ENCODE measurements at places on chromosomes 4 and X.

GRCh38 chr4:93216646-93217045 is 611.9 kb upstream of the ATOH1 start:
- DNase-seq, result no peak

- DNase-seq, result no peak
Measured at GRCh38 chr4:186887291-186887700, 163.6 kb upstream of the FAT1 start.

- no peak for DNase-seq
Measured at GRCh38 chr4:145815626-145816025, 123.0 kb downstream of the ZNF827 start.

DNA sequence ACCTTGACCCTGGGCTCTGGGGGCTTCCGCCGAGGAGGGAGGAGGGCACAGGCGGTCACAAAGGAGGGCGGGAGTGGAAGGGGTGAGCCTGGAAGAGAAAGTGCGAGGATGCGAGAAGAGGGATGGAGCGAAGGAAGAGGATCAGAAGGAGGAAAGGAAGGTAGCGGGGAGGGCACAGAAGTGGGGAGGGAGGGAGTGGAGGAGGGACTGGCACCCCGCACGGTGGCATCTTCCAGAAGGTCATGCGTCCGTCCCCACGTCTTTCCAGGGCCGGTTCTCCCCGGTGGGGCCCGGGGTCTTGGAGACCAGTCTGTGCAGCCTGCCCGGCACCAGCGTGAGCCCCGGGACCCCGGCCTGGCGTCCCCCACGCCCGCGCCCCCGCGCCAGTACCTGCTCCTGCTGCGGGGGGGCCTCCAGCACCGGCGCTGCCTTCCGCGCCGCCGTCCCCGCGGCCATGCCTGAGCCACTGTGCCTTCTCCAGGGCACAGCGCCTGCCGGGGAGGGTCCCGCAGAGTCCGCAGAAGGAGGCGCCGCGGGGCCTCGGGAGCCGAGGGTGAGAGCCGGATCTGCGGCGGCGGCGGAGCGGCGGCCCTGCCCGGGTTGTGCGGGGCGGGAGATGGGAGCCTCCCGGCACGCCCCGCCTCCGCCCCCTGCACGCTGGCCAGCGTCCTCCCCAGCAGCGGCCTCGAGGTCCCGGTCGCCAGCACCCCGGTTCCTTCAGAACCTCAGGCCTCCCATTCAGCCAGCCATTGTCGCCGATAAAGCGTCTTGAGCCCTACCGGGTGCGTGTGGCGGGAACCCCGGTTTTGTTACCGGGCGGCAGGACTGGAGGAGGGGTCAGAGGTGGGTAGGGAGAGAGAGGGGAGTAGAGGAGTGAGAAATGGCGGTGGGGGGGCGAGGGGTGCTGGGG is at the start of gene RNF175:
Gene RNF175 (minus strand): TSS at position 618 of the 910 bp plus-strand sequence. CDS start 162 bp downstream, at position 456.
- no peak for DNase-seq

DNA sequence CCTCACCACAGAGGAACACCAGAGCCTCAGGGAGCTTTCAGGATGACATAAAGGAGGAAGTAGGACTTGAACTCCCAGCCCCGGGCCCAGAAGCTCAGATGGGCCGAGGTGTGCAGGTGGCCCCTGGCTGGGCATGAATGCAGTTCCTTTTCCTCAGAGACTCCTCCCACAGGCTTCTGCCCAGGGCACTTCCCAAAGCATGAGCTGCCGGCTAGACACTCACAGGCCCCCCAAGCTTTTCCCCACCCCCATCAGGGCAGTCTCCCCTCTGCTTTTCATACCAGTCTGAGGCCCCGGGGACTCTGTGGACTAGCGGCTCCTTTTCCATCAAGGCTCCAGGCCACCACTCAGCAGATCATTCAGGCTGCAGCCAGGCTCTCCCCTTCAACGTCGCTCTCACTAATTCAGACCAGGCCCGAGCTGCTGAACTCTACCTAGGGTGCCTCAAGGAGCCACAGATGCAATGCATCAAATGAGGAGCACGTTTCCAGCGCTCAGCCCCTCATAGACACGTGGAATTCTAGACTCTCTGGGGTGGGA is 36.9 kb downstream of the HMX1 start:
- no peak for DNase-seq

DNA sequence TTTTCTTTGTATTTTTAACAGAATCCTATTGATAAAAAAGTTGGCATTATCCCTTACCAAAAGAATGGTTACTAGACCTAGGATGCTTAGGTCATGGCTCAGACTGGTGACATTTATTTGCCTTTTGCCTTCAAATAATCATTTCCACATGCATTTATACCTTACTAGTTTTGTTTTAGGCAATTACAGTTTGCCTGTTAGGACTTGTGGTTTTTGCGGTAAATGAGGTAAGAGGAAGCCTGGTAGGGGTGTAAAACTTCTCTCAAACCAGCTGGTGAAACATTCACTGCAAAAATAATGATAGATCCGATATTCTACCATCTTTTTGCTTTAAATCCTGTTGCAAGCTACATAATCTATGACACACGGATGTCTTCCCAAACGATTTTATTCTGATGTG is 12.1 kb downstream of the LAMP2 start:
- DNase-seq, result no peak

DNA sequence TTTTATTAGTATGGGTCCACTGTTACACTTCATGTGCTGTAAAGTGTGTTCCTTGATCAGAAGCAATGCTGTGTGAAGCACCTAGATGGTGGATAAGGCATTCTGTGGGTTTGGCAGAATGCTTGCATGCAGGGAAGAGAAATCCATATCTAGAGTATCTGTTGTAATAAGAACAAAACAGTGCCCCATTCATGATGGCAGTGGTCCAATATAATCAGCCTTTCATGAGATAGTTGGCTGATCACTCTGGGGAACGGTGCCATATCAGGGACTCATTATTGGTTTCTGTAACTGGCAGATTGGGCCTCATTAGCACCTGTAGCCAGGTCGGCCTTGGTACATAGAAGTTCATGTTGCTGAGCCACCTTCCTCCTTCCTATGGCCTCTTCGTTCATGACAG is 28.7 kb downstream of the STIM2 start:
- no peak for DNase-seq

GRCh38 chrX:141924293-141924692 is 20.6 kb downstream of the MAGEC1 start:
- DNase-seq, result no peak

DNA sequence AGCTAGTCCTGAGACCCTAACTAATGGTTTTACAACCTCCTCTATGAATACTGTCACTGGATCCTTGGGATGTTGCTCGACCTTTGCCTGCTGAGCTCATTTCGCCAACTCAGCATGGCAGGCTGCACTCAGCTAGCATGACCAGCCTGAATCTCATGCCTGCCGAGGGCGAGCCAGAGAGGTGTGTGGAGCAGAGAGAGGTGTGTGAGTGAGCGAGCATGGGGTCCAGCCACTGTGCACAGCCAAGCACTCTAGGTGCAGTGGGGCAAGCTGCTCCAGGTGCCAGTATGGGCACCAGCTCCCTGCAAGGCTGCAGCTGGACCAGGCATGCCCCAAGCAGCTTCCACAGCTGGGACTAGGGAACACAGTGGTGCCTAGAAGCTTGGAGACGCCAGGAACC is 410.9 kb downstream of the PCDH10 start:
- DNase-seq, result no peak

- DNase-seq, result no peak
Measured at GRCh38 chrX:121666171-121666570, 618.8 kb downstream of the GLUD2 start.

- no peak for DNase-seq
Measured at GRCh38 chrX:49184294-49185281, 1.6 kb downstream of the PRICKLE3 start.

DNA sequence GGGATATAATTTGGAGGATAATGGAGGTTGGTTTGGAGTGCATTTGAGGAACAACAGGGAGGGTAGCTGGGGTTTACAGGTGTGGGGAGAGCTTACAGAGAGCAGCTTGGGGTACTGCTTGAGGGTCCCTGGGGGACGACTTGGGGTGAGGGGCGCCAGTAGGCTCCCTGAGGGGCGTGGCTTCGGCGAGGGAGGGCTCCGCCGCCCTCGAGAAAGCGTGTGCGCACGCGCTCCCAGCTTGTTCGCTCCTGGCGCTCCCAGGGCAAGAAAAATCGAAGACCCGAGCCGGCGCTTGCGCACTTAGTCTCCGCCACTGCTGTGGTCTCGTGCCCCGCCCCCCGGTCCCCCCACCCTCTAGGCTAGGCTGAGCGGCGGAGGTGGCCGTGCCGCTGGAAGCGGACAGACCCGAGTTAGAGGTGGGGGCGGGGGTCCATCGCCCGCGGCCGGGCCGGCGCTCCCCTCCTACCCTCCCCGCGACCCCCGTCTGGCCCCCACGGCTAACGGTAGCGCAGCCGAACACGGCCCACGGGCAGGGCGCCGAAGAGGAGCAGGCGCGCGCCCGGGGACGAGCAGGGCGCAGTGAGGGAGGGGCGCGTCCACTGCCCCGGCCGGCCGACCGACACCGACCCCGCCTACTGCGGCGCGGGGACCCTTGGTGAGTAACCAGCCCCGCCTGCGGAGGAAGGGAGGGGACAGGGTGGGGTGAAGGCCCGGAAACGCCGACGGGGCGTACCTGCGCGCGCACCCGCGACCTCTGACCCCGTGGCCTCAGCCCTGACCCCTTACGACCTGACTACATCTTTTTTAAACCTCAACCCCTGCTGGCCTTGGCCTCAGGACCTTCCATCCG is 5.4 kb upstream of the CCDC120 start:
- DNase-seq, result peak; percentile 29

- no peak for DNase-seq
Measured at GRCh38 chr4:19803406-19803805, 448.3 kb upstream of the SLIT2 start.

- peak; percentile 81 for DNase-seq
Measured at GRCh38 chr4:48127682-48128404, 6.2 kb downstream of the TXK start.

- no peak for DNase-seq
Measured at GRCh38 chrX:68433155-68433980, at the start of gene OPHN1. TSS of gene OPHN1 (minus strand) at chrX:68433495. CDS start at chrX:68433020, 475 bp downstream.

GRCh38 chr4:150318527-150318926 is 240.3 kb downstream of the DCLK2 start:
- DNase-seq, result no peak

GRCh38 chr4:176230836-176231235 is 35.5 kb upstream of the SPATA4 start:
- no peak for DNase-seq

DNA sequence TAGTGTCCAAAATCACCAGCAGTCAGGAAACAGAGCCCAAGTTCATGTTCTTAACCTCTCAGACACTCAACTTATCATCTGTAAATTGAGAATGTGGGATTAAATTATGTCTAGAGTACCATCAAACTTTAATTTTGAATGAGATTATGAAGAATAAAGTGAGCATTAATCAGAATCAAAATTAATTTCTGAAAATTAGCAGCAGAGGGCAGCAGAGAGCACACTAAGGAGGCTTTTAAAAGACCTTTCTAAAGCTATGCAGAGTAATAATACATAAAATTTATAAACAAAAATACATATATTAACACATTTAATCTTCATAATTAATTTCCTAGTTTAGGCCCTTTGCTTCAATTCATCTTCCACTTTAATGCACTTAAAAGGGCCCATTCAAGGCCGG is 7.1 kb downstream of the TASL start:
- DNase-seq, result no peak

- DNase-seq, result no peak
Measured at GRCh38 chrX:150464001-150464400, 100.9 kb downstream of the MAMLD1 start.

DNA sequence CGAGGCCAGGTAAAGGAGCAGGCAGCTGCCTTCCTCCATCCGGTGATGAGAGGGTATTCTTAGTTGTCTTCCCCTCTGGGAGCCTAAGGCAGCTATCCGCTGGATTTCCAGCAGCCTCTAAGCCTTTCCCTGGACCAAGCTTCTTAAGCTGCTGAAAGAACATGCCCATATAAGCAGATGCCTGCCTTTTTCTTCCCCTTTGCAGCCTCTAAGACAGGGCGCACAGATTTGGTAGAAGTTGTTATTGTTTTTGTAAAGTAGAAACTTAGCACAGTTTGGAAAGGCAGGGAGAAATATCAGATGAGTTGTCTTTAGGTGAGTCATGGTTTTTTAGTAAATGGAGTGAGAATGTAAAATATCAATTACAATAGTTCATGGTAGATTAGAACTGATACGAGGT is 210.8 kb downstream of the ARHGAP10 start:
- no peak for DNase-seq

DNA sequence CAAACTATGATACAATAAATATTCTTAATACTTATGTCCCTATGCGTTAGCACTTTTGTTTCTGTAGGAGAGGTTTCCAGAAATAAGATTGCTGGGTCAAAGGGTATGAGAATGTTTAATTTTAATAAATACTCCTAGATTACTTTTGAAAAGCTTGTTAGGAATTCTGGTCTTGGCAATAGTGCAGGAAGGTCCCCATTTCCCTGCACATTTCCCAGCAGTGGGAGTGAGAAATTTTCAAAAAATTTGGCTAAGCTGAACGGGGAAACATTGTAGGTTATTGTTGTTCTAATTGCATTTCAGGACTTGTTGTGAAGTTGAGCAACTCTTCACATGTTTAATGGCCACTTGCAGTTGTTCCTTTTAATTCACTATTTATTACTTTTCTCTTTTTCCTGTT is 27.1 kb downstream of the IGFBP7 start:
- DNase-seq, result no peak

- no peak for DNase-seq
Measured at GRCh38 chr4:138299881-138300280, 57.7 kb upstream of the SLC7A11 start.

DNA sequence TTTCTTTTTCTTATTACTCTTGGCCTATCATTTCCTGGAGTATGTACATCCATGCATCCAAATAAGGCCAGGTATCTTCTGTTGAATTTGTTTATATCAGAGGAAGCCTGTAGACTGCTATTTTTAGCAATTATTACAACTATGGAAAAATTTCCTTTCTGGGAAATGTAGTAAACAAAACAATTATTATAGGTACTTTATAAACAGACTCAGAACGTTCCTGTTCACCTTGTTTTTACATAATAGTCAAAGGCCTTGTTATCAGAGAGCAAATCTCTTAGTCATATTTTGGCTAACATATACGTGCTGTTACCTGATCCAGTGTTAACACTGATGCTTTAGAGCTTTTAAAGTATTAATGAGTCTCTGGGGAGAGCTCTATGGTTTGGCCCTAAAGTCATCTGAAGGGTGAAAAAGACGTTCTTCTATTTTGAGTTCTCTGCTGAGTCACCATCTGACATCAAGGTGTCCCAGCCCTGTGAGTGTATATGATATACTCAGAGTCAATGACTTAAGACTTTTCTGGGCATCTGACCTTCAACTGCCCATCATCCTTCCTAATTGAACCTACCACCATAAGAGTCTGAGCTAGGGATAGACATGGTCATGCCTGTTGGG is 7.3 kb downstream of the SPARCL1 start:
- DNase-seq, result no peak

DNA sequence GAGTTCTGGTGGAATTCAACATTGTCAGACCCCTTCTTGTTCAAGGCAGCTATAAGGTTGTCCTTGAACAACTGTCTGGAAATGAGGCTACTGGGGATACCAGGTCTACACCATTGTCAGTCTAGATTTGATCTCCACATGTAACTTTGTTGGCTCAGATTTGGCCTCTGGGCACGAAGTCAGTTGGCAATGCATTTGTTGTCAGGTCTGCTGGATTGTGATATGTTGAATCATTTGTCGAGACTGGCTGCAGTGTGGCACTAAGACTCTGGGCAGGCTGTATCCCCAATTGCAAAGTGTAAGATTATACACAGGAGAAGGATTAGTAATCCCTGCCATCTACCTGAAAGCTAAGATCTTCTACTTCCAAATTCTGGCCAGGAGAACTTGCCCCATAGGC is 26.5 kb downstream of the ZNF81 start:
- DNase-seq, result no peak

GRCh38 chrX:119236623-119237561 is 807 bp downstream of the PGRMC1 start:
- DNase-seq, result no peak

All from stimulated activated effector memory CD8-positive, alpha-beta T cell treated with anti-CD3 and anti-CD28 coated beads, Interleukin-12 subunit alpha, Interleukin-12 subunit beta, amount 100 ng/mL, for 72 hours (primary cell).